ENCODE measurements at places on chromosomes 4 and X.

GRCh38 chrX:68443155-68443868, 10.0 kb upstream of the OPHN1 start:
- no peak for DNase-seq

DNA sequence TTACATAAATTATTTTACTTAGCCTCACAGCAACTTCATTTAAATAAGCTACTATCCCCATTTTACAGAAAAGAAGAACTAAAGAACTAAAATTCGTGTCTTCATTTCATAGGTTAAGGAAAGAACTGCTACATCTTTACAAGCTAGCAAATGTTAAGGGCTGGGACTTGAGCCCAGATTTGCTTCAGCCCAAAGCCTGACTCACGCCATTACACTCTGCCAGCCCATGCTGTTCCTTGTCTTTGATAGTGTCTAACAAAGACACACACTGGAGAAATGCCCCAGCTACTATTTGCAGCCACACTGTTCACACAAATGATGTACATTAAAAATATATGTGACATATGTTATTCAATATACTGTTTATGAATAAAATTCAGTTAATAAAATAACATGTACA, 29.0 kb upstream of the ERVMER34-1 start:
- DNase-seq: no peak

DNA sequence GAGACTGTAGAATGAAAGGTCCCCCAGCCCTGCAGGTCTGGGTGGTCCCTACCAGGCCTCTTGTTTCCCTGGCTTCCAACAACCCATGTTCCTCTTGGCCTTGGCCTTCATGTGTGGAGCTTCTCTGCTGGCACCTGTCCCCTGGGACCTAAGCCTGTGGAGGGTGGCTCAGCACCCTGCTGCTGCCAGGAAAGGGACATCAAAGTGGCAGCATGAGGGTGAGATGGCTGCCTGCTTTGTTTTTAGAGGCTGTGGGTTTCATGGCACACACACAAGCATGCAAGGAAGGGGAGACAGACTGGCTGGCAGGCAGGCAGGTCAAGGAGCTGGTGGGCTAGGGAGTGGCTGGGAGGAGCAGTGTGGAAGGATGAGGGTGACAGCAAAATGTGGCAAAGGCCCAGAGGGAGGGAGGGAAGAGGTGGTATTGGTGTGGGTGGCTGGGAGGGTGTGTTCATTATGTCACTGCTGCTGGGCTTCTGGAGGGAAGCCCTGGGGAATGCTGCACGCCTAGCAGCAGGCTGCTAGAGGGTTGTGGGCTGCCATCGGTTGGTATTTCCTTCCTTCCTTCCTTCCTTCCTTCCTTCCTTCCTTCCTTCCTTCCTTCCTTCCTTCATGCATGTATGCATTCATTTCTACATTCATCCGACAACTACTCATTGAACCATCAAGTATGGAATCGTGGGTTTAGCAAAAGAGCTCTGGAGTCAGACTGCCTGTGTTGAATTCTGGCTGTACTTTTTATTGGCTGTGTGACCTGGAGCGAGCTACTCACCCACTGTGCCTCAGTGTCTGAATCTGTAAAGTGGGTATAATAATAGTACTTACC, 128.7 kb upstream of the PJA1 start:
- DNase-seq: no peak

DNA sequence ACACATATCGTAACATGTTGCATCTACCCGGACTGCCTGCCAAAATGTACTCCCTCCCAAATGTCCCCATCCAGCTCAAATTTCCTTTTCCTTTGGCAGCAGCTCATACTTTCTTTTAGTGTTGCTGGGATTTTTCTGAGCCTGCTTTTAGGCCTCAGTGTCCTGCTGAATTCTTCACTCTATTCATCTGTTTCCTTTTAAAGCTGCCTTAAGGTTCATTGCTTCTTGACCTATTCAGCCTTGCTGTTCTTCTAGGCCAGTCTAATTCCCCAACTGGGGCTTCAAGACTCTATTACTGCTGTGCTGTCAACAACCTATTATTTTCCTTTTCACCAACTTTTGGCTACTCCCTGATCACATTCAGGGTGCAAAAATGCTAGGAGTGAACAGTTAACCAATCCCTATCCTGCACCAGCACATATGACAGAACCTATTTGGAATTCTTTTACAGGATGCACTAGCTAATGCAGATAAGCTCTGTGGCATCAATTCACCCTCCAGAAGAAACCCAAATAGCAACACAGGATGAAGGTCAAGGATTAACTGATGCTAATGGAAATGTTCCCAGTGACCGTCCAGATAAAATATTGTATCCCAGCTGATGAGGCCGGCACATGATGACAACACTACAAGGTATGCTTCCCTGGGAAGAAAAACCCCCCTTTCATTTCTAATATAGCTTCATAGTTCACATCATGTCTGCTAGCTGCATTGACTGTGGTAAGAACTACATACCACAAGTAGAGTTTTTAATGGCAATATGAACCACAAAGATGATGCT, 114.7 kb upstream of the TTC29 start:
- no peak for DNase-seq

DNA sequence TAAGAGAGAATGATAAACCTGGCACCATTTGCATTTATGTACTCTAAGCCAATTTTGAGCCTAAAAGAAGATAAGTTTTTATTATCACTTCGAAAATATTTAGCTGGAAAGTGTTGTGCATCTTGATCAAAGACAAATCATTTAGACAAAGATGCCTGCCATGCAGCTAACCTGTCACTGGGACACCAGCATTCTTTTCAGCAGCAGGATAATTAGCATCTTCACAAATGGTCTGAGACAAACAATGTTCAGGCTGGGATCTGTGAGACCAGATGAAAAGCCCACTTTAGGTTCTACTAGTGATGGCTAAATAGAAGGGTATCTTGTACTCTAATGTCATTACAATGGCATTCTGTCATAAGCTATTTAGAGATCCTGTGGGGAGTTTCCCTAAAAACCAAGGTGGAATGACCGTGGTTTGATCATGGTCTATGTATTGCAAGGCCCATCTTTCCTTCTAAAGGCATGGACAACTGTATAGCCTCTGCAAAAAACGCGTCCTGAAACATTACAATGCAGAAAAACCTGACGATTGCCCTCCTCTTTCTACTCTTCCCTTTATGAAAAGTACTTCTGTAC, 7.2 kb downstream of the PRDM8 start:
- no peak for DNase-seq

DNA sequence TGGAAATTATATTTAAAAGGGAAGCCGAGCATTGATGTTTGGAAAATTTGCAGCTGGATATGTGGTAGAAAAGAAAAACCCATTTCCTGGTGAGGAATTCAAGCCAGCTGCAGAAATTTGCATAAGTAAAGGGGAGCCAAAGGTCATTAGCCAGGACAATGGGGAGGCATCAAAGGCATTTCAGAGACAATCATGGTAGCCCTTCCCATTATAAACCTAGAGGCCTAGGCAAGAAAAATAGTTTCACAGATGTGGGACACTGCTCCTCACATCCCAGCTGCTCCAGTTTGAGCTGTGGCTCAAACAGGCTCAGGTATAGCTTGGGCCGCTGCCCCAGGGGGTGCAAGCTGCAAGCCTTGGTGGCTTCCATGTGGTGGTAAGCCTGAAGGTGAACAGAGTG, 35.8 kb downstream of the NAP1L3 start:
- no peak for DNase-seq

- DNase-seq: no peak
Measured at GRCh38 chr4:5757954-5758353, 47.0 kb downstream of the EVC start.

DNA sequence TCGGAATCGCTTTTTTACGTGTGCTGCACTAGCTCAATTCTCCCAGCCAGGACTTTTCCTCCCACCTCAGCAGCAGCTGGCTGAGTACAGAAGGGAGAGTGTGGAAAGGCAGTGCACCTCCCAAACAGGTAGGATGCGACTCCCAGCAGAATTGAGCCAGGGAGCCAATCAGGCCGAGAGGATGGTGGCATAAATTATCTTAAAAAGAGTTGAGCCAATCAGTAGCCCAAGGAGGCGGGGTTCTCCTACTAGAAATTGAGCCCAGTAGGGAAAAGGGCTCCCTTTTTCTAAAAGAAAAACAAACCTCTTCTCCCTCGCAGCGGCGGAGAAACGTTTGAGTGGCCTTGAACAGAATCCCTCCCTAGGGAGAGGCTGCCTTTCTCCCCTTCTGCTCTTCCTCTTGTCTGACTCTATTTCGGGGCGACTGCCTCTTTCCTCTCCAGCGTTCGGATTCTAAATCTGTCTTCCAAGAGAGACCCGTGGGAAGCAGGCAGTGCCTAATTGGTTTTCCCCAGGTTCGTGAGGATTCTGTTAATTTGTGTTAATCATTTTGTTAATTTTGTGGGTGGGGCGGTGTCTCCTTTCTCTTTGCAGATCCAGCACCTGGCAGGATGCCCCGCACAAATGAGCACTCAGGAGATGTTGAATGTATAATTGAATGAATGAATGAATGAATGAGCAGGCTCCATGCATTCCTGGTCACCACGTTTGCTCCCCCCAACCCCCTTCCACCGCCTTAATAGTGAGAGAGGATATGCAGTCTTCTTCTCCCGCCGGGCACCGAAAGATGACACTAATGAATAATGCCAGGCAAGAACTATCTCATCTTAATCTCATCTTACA, at the start of gene GABRG1:
Gene GABRG1 (minus strand): TSS at position 142 of the 843 bp plus-strand sequence. CDS start 141 bp downstream, at position 1.
- DNase-seq: no peak

- DNase-seq: no peak
Measured at GRCh38 chr4:159374749-159375530, 272.1 kb downstream of the RAPGEF2 start.

- no peak for DNase-seq
Measured at GRCh38 chr4:144667500-144667899, 21.5 kb downstream of the HHIP start.

DNA sequence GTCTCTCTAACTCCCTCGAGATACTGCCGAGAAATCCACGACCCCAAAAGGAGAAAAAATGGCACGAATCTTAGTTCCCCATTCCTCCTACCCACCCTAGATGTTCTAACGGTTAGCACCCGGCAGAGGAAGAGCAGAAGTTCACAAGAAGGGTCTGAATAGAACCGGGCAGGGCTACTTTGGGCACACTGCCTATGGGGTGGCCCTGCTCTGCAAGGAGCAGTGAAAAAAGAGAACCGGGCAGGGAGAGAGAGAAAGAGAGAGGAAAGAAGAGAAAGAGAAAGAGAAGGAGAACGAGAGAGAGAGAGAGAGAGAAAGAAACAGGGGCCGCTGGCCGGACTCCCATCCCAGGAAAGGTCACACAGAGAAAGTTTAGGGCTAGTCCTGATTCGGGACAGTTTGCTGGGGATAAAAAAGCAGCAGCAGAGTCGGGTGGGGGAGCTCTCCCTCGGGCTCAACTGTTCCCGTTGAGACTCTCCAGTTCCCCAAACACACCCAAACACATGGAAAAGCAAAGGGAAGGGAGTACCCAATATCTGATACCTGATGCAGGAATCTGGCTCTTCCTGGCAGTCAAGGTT, 468 bp downstream of the GLA start:
- no peak for DNase-seq

DNA sequence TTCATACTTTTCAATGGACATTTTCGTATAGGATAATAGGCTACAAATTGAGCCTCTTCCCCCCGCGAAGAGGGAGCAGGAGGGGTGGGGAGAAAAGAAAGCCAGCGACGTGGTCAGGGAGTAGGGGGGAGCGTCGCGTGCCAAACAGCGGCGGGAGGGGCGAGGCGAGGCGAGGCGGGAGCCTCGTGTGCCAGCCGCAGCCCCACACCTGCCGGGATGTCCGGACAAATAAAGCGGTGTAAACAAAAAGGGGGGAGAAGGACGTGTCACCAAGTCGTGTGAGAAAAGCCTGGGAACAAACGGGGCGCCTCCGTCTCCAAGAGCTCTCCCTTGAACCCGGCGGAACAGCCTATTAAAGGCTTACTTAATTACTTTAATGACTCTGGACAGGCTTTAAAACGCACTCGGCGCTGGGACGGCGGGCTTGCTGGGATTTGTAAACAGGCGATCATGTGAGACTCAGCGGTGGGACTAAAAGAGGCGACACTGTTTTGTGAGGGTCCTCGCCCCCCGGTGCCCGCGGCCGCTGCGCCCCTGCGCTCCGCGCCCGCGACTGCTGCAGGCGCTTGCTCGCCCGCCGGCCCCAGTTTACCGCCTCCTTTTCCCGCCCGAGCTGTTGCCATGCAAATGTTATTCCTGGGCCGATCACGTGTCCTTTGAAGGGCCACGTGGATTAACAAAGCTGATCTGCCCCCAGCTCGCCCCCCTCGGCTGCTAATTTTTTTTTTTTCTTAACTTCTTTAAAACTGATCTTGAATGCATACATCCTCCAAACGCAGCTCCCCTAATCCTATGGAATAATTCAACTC, at the start of gene HELT:
Gene HELT (plus strand): TSS at position 527 of the 809 bp plus-strand sequence. CDS start 439 bp downstream, outside the sequence.
- no peak for DNase-seq

- no peak for DNase-seq
Measured at GRCh38 chr4:6753103-6753560, 29.4 kb upstream of the KIAA0232 start.

DNA sequence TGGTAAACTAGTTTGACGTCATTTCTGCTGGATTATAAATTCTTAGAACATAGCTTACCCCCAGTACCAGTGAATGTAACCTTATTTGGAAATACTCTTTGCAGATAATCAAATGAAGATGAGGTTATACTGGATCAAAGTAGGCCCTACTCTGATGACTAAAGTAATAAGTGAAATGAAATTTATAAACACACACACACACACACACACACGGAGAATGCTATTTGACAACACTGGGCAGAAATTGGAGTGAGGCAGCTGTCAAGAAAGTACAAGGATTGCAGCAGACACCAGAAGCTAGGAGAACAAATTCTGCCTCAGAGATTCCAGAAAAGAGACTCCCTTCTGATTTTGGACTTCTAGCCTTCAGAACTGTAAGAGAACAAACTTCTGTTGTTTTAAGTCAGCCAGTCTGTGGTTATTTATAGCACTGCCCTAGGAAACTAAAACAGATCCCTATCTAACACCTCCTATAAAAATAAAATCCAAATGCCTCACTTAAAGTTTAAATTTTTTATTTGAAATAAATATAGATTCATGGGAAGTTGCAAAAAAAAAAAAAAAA, 448.6 kb downstream of the PCDH18 start:
- no peak for DNase-seq

DNA sequence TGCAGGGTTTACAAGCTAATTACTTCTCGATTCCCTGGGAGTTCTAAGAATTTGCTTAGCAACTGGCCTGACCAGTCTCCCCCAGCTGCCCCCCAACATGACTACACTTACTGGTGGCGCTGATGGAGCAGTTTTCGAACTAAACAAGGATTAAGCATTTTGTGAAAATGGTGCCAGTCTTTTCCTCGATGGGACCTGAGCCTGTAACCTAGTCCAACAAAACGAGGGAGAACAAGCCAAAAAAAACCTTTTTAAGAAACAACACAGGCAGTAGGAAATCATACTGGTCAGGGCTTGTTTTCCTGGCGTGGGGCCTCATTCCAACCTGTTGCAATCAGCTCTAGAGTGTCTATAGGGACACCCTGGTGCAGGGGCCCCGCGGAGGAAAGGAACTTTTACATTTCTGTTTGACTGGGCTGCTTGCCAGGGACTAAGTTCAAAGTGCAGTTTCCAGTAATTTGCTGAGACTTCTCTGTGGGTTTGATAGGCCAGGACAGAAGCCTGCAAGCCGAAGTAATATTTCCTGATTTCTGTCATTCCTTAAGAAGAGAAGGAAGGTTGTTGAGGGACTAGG, 158.7 kb downstream of the SPRY1 start:
- DNase-seq: no peak

GRCh38 chr4:4480685-4481398, 61.0 kb downstream of the STX18 start:
- DNase-seq: peak; percentile 45

- no peak for DNase-seq
Measured at GRCh38 chrX:103919270-103919637, 43.2 kb upstream of the TMSB15B start.

GRCh38 chrX:16333453-16333852, 166.2 kb downstream of the MAGEB17 start:
- DNase-seq: no peak
